AG04450 (cell line): ENCODE measurements at places on chromosomes 1 and 21.

- DNase-seq, result no peak
Observed at GRCh38 chr1:93822730-93823425, 56.1 kb downstream of the DNTTIP2 start.

GRCh38 chr1:226002667-226003501 is 3.7 kb upstream of the SDE2 start:
- DNase-seq, result no peak

DNA sequence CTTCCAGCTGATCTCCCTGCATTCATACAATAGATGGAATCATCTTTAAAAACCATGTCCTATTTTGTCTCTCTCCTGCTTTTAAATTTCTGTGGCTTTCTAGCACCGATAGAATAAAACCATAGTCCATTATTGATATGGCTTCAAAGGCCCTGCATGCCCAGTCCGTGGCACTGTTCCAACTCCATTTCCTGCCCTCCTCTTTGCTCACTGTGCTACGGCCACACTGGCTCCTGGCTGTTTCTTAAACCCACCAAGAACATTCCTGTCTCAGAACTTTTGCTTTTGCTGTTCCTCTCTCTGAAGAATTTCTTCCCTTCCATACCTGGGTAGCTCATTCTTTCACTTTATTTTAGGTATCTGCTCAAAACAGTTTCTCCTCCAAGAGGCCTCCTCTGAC is 7.2 kb downstream of the SLAMF1 start:
- no peak for DNase-seq

DNA sequence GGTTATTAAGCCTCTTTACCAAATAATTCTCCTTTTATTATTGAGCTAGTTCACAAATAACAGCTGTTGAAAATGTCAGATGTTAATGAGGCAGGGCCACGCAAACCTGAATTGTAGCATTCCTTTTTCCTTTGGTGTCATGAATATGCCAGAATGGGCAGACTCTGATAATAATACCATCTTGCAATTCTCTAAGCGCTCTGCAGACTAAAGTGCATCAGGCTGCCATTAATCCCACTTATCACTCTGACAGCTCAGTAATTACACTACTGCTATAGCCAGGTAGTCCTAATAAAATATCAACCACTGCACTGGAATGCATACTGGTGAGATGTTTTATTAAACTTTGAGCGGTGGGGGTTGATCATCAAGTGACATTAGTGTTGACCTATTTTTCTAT is 177.7 kb downstream of the DPYD start:
- DNase-seq, result no peak

DNA sequence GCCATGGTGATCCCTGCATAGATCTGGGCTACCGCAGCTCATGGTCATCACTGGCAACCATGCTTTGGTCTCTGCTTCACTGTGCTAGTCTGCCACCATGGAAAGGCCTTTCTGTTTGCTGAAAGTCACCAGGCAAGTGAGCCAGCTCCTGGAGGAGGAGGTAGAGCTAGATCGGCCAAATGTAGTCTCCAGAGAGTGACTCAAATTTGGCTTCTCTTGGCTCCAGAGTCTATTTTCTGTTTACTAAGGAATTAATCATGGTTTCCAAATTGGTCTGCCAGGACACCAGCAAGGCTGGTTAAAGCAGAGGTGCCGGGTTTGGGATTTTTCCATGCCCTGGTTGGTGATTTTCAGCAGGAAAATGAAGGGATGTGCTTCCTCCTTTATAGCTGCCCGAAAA is 52.7 kb upstream of the IVNS1ABP start:
- DNase-seq, result no peak

- DNase-seq, result no peak
Observed at GRCh38 chr1:228795596-228795995, 60.3 kb downstream of the RHOU start.

- no peak for DNase-seq
Observed at GRCh38 chr1:243693800-243694199, 156.2 kb downstream of the AKT3 start.

- DNase-seq, result no peak
Observed at GRCh38 chr1:154557939-154558719, at the start of gene UBE2Q1. TSS of gene UBE2Q1 (minus strand) at chr1:154558662. CDS start at chr1:154558553, 109 bp downstream.

DNA sequence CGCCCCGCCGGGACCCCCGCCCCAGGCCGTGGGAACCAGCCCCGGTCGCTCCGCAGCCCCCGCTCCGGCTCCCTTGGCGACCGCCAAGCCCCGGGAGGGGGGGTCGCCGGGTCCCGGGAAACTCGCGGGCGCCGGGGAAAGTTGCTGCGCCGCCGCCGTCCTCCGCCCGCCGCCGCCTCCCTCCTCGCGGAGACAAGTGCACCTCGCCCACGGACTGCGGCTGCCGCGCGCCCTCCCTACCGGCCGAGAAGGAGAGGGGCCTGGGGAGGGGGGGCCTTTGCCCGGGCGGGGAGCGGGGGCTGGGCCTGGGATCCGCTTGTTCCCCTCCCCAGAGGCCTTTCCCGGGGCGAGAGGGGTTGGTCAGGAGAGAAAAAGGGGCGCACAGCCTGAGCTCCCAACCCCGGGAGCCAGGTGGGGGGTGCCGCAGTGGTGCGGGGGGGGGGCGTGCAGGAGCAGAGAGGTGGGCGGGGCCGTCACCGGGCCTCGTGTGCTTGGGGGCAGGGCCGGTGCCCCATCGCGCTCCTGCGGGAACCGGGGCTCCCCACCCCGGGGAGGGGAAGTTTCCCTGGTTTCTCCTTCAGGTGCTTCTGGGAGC is 592 bp downstream of the AGRN start:
- no peak for DNase-seq

GRCh38 chr21:40769231-40769630 is 77.7 kb downstream of the DSCAM start:
- DNase-seq, result no peak

GRCh38 chr1:242870966-242871365 is 346.5 kb upstream of the PLD5 start:
- no peak for DNase-seq

GRCh38 chr1:27473755-27474154 is 16.2 kb downstream of the WASF2 start:
- DNase-seq, result no peak

DNA sequence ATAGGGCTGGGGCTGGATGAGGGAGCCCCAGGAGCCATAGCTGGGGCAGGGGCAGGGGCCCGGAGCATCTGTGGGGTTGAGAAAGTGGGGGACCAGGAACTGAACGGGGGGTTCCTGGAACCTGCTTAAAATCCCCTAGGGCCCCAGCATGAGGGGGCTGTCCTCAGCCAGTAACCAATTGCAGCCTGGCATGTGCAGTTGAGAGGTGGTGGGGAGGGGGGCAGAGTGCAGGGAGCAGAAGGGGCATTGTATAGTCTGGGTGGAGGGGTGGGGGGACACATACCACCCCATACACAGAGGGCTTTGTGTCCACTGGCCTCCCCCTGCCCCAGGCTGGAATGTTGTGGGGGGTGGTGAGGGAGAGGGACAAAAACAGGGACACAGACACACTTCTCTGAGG is at the start of gene MPZ:
TSS of gene MPZ (minus strand) at position 101 of the 400 bp plus-strand sequence. CDS start at position 38, 63 bp downstream.
- DNase-seq, result no peak

DNA sequence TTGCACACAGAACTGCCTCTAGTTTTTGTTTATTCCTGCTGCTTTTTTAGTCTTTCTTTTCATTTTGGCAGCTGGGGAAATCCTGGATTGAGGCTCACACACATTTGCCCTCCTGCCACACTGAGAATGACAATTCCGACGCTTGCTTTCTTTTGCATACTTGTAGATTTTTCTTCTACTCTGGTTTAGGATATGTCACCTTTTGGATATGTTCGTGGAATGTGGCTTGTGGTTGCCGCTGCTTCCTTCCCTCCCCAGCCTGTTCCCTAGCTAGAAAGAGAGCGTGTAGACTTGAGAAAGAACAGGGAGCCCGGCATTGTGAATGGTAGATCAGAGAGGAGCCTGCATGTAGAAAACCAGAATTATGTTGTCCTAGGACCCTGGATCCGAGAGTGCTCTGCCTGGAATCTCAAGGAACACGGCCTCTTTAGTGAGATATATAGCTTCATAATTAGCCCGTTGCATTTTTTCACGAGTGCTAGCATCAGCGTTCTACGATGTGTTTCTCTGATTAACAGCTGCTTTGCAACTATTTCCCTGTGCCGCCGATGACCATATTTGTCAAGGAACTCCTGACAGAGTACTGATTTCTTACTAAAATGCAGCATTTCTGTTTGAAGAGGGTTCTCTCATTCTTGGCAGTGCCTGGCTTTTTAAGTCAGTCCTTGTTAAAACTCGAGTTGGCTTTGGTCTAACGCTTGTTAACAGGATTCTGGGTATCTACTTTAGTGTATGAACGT is 56.2 kb downstream of the PEX14 start:
- no peak for DNase-seq

DNA sequence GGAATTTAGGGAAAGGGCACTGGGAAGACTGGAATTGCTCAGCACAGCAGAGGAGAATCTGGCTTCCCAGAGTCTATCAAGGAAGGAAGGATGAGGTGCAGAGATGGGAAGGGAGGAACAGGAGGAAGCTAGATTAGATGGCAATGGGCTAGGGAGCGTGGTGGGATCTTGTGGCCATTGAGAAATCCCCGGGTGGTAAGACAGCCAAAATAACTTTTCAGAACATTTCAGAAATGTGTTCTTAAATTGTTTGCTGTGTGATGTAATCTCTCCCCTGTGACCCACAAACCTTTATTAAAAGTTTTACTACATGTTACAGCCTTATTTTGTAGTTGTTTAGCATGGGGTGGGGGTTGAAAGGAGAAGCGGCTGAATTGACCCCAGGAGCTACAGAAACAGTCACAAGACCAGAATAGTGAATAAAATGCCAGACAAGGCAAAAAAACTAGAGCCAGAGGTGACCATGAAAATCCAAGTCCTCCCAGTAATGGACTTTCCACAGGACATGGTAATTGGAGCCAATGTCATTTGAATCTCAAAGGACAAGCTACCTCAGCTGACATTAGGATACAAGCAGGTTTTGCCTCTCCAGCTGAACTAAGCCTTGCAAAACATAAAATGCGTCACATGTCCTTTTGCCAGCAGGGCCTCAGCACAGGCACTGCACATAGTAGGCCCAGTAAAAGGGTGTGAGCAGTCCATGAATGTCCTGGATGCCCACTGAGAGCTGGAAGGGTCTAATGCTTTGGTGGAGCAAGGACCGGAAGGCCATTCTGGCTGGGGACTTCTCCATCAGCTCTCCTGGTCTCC is 980 bp upstream of the AHCYL1 start:
- DNase-seq, result no peak

DNA sequence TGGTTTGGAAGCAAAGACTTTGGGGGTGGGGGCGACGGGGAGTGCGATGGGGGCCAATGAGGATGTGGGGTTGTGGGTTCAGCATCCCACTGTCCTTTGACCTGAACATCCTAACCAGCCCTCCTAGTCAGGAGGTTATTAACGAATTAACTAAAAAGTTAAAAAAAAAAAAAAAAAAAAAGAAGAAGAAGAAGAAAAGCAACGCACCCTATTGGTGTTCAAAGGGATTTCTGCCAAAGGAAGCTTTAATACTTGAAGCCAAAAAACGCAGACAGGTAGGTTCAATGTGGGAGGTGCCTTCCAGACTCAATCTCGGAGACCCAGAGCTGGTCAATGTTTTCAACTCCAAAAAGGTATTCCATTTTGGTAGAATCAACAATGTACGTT is 2.2 kb downstream of the CLIC6 start:
- DNase-seq, result no peak

DNA sequence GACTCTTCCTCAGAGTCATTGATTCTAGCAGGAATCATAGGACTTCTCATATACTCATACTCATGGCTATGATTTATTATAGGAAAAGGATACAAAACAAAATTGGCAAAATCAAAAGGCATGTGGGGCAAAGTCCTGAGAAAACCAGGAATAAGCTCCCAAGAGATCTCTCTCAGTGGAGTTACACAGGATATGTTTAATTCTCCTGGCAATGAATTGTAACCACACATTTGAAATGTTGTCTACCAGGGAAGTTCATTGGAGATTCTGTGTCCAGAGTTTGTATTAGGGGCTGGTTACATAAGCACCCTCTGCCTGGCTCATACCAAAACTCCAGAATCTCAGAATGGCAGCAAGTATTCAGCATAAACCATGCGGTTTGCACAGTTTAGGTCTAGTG is 63.9 kb downstream of the ADAMTS1 start:
- DNase-seq, result no peak

DNA sequence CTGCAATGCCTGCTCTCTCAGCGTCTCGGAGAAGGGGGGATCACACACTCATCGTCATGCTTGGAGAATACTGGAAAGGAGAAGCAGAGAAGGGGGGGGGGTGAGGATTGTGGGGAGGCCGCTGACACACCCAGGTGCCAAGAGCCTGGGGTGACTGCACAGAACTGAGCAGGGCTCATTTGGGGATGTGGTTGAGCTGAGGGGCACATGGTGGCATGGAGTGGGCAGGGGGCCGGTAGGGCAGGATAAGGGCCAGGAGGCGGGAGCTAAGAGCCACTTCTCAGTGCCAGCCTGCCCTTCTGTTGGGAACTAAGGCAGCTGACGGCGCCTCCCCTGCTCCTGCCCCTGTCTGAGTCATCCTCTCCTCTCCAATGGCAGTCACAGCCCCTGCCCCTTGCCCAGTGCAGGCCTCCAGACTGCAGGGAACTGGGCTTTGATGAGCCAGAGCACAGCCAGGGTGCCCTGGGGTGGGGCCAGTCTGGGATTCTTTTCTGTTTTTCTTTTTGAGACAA is 27.2 kb downstream of the MRPL37 start:
- DNase-seq, result no peak

DNA sequence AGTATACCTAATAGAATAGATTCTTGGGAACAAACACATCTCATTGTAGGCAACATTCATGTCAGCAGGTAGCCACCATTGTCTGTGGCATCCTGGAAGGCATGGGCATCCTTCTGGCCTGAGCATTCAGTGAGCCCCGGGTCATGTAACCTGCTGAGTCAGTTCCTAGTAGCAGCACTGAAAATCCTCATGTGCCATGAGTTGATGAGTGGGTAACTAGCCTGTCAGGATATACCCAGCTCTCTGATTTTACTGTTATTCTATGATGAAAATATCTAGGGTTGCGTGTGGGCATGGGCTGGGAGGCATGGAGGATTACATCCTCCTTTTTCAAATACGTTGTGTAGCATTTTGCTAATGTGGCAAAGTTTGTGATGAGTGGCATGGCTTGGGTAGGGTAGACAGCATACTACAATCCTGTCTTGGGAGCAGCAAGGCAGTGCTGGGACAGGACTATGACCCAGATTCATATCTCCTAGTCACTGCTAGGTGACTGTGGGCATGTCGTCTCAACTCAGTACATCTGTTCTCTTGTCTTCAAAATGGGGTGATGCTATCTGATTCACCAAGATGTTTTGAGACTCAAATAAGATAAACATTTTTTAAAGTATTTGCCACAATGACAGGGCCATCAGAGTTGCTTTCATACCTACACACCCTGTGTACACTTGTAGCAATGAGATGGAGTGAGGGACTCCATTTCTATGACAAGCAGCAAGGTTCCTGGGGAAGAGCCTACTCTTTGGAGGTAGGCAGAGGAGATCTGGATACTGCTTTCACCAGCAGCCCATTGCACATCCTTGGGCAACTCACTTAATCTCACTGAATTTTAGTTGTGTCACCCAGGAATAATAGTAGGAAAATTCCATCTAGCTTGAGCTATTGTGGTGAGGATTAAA is 62.5 kb downstream of the CD58 start:
- DNase-seq, result no peak

DNA sequence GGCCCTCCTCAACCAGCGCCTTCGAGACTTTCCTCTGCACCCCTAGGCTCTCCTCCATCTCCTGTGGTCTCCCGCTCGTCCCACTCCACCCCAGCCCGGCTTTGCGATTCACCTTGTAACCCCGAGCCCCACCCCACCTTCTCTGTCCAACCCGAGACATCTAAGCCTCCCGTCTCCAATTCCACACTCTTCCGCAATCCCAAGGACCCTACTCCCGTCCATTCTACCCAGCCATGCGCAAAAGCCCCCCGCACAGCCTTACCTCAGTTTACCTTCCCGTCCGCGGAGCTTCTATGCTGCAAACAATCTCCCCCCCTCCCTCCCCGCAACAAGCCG is 174 bp downstream of the SH3BP5L start:
- DNase-seq, result no peak

GRCh38 chr1:240171907-240172306 is 80.2 kb downstream of the FMN2 start:
- no peak for DNase-seq
